ENCODE measurements at places on chromosomes 16 and 17.

DNA sequence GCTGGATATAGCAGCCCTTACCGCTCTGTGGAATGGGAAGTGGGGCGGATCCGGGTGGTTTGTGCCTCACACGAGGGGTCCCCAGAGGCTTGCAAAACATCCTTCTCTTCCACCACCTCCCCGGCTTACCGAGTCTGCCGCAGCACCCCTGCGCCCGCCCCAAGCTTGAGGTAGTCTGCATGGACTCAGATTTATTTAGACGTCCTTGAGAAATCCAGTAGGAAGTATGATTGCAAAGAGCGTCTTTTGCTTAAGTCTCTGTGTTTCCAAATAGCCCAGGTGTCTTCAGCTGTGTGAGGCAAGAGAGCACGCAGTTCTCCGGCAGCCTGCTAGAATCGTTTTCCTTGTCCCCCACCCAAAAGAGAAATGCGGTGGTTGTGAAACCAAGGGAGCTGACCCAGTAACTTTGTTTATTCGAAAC, 2.4 kb downstream of the KIAA0513 start:
- no peak for DNase-seq

DNA sequence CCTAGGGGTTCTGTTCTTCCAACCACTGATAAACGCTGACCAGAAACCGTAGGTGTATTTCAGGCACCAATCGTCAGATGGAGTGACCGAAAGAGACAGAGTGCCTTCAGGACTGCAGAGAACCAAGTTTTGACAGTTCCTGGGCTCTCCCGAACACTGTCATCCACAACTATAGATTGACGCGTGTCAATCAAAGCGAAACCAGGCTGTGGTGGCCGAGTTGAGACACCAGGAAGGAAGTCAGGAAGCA, 11.9 kb upstream of the AURKB start:
- no peak for DNase-seq

GRCh38 chr16:11029948-11030347, 85.6 kb downstream of the CLEC16A start:
- no peak for DNase-seq

DNA sequence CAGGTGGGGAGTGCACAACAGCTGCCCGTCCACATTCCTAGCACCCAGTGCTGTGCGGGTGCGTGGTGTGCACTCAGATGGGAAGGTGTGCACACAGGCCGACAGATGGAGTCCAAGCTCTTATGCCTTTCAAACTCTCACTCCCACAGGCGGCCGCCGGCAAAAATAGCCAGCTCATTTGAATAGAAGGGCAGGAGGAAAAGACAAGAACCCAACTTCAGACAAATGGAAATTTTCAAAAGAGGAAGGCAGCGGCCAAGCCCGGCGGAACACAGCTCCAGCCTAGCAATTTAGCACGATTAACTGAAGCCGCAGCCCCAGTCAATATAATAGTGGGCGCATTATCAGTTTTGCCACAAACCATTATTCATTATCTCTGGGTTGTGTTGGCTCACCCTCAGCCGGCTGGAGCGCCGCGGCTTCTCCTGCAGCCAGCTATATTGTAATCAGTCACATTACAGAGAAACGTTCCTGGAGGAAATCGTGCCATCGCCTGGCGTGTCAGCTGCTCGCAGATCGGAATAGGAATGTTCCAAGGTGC, 103.9 kb upstream of the SEC14L1 start:
- DNase-seq: no peak

GRCh38 chr17:82228842-82229697, at the start of gene SLC16A3:
SLC16A3 (plus strand) TSS chr17:82229042; CDS start chr17:82236009, 6,967 bp downstream.
- no peak for DNase-seq

DNA sequence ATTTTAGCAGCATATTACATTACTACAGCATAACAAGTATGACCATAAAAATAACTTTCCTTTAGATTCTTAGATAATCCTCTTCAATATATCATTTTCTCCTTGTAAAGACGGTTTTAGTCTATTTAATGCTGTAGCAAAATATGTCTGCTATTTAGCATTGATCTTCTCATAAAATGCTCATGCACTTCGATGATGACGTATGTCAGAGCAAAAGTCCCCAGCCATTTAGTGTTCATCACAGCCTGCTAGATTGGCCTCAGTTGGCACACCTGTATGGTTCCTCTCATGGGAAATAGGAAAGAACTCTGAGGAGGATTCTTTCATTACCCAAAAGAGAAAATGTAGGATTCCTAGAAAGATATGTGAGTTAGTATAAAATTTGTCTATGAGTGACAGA, 232.2 kb downstream of the MAP2K6 start:
- no peak for DNase-seq
